Fibroblast of skin of scalp (primary cell): ENCODE measurements at places on chromosomes 7 and 10.

DNA sequence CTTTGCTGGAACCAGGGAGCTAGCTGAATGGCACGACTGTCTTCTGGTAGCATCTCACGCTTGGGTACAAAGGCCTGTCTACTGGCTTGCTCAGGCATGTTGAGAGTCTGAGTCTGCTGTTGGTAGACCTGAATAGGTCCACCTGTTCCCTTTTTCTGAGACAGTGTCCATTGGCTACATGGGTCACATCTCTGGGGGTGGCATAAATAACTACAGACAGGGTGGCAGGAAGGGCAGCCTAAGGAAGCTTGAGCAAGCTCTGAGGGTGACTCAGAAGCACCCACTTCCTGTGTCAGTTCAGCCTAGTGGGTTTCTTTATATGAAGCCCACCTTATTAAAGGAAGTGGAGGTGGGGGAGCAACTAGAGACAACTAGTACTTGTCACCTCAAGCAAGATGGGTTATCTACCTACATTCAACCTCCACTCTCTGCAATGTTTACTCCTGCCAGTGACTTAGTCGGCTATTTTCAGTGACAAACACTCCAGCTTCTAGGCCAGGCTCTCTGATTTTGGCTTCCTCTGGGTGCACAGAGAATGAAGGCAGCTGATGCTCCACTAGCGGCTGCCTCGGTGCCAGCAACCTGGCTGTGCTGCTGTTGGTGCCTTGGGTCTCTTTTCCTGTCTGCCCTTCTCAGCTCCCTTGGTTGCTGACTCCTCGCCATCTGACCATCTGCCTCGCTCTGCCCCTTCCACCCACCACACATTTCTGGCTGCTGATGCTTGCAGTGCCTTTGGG is 5.7 kb upstream of the ZYX start:
- no peak for DNase-seq

DNA sequence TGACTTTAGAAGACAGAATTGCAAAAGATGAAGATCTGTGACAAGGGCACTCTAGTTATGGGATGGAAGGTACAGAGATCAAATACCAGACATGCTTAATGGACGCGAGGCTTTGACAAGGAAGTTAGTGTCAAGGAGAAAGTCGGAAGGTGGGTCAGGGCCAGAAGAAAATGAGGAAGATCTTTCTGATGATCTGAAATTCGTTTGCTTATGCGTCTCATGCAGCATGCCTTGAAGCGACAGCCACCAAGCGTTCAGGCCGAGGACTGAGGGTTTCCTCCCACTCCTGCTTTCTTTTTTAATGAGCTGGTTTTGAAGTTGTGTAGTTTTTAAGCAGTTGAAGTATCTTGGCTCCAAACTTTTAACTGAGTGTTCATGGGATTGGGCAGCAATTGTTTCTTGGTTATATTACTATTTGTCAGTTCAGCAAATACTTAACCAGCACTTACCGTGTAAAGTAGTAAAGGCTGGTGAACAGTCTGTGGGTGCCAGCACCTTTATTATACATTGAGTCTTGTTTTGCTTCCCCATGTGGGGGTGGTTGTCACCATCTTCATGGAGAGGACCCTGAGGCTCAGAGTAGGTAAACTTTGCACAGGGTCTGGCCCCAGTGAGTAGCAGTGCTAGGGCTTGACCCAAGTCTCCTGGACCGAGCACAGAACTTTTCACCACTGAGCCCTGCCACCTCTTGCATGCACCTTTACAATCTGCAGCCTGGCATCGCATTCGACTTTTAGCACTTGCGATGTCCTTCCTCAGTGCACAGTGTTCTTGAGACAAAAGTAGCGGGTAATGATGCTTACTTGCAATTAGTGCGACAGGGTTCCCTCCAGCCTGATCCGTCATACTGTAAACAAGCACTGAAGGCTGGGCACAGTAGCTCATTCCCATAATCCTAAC is 14.3 kb upstream of the BHLHA15 start:
- DNase-seq, result no peak

DNA sequence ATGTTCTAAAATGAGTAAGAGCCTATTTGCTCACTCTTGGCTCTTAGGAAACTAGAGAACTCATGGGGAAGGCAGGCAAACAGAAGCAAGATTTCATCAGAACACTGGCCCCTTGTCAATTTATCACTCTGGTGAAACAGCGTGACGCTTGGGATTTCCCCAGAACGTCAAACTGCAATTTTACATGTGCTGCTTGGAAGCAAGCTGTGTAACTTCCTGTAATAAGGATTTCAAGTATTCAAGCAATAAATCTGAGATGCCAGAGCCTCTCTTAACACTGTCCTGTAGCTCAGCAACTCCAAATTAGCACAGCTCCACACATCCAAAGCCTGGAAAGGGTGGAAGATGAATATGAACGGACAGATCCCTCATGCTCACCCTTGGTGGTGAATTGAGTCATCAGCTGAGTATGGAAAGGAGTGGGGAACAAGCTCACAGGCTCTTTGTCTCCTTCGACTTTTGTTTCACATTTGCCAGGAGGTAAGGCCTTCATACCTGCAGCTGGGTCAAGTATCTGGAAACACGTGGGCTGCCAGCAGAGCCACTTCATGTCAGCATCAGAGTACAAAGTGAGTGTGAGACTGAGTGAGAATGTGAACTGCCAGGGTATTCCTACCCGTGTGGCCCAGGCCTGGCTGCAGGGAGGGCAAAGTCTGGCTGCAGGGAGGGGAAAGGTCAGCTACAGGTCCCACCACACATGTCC is 140.4 kb upstream of the NAMPT start:
- peak; percentile 97 for DNase-seq

GRCh38 chr10:77835669-77836086 is 90.9 kb downstream of the DLG5 start:
- no peak for DNase-seq

DNA sequence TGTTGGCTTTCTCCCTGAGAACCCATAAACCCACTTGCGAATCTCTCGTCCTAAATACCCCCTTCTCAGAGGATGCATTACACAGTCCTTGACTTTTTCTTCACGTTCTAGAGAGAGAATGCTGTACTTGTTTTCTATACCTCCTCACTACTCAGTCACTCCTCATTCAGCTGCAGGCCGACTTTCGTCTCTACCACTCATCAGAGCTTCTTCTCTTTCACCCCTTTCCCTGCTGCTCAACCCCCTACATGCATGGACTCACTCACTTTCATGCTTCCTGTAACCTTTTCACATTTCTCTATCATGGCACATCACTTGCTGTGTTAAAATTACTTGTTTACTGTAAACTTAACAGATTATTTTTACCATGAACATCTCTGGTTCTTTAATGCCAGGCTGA is 19.8 kb downstream of the MDFIC start:
- DNase-seq, result no peak

- no peak for DNase-seq
Observed at GRCh38 chr7:159064121-159064815, 80.4 kb downstream of the VIPR2 start.
